Fibroblast of skin of back (primary cell): ENCODE measurements at places on chromosomes 6 and 20.

DNA sequence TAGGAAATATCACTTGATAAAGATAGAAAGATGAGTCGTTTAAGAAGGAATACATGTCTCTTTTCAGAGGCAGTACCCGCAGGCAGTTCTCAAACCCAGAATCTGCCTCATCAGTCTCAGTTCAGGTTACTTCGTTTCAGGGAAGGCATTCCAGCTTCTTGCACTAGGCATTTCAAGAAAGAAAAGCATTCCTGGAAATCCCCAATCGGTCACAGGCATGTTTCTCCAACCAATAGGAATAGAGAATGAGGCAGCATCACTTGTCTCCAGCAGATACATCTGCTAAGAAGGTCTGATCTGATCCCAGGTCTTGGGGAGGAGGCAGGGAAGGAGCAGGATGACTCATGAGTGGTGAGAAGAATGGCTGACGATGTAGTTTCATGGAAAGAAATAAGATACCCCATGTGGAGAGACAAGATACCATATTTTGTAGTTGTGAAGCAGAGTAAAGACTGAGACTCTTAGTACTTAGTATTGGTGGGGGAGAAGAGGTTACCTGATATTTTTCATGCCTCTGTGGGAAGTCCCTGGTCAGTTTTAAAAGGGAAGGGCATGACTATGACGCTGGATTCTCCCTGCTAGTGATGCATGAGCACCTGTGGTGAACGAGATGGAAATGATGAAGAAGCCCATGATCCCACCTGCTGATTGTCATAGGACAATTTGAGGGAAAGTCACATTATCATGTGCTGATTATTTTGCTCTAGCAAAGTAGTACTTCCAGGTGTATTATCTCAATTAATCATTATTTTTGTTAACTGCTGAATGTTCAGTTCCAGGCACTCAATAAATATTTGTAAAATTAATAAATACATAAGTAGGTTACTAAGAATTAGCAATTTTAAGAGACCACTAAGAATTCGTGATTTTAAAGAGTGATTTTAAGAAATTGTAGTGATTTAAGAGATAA lies 20.3 kb upstream of the HLA-DRB1 start:
- DNase-seq, result peak; percentile 95

GRCh38 chr6:56936466-56936865 lies 18.4 kb upstream of the BEND6 start:
- DNase-seq, result no peak

DNA sequence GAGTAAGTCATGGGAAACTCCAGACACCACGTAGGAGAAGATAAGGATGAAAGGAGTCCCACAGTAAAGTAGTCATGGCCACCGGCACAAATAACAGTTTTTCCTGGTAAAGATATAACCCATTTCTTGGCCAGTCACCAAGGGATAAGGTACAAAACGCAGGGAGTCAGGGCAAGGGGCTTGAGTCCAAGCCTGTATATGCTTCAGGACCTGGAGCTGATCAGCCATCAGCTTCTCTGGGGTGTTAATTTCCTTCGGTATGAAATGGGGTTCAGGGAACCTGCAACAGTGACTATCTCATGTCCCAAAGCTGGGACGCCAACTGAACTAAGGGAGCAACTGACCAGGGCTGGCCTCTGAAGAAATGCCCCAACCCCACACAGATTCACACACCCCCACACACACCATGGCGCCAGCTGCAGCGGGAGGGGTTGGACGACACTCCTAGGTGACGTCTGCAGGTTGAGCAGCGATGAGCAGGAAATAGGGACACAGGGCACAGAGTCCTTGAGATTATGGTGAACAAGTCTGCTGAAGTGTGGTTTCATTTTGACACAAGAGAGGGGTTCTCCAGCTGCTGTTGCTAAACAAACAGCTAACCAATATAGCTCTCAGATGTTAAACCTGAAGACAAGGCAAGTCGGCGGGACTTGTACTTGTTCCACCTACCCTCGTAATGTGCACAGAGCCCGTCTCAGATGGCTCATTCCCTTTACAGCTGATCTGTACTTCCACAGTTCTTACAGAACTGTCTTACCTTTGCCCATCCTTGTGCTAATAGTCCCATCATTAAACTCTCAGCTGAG lies 7.4 kb upstream of the ADTRP start:
- DNase-seq, result no peak

- DNase-seq, result peak; percentile 67
Measured at GRCh38 chr6:146990821-146991798, 213.1 kb upstream of the STXBP5 start.

- peak; percentile 26 for DNase-seq
Measured at GRCh38 chr20:3461211-3461771, 9.5 kb upstream of the ATRN start.

DNA sequence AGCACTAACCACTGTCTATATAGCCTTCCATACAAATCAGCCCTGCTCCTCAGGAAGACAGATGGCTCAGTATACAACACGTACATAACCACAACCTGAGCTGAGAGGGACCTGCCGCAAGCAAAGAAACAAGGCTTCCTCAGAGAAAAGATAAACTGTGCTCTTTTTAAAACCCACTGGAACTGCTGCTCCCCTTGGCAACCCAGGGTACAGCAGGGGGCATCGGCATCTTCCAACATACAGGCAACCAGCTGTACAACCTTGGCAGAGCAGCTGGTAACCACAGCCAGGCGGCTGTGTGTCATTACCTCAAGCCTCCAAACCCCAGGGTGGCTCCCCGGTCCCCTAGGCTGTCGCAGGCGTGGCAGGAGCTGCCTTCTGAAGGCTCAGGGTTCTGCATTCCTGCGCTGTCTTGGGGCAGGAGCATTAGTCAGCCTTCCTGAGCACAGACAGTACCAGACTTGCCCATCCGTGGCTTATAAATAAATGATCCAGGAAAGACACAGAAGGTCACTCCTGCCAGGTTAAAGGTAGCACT lies 249.5 kb downstream of the ADGRG6 start:
- DNase-seq, result peak; percentile 35

GRCh38 chr6:32244270-32244669 lies 20.4 kb upstream of the NOTCH4 start:
- DNase-seq, result peak; percentile 5

- no peak for DNase-seq
Measured at GRCh38 chr6:79518842-79519241, 18.4 kb downstream of the LCA5 start.

DNA sequence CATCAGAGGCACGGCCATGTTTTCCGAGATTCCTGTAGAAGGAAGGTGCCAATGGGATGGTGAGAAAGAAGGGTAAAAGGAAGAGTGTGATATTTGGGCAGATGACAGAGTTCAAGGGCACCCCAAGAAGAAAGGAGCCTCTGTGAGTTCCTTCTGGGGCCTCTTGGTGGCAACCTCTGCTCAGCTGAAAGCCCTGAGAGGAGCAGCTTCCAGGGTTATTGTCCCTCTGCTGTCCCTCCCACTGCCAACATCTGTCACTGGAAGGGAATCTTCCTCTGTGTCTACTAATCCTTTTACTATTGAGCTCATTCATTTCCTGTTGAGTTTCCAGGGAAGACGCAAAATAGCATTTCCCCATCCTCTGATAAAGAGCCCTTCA lies 40.0 kb upstream of the KCNK16 start:
- peak; percentile 79 for DNase-seq

- no peak for DNase-seq
Measured at GRCh38 chr20:23146181-23146580, 60.1 kb upstream of the CD93 start.
